ENCODE measurements at places on chromosomes 2 and 18. TPM values are rescaled to one million over a fixed set of nuclear protein-coding genes. Genes with fewer than 3 reads are reported as not detected.

- peak; percentile 16 for DNase-seq
- no peak overlapping the region for H3K27ac ChIP-seq
- no peak overlapping the region for H3K4me3 ChIP-seq
Observed at GRCh38 chr2:74017223-74017622, 32.5 kb downstream of the TET3 start.

DNA sequence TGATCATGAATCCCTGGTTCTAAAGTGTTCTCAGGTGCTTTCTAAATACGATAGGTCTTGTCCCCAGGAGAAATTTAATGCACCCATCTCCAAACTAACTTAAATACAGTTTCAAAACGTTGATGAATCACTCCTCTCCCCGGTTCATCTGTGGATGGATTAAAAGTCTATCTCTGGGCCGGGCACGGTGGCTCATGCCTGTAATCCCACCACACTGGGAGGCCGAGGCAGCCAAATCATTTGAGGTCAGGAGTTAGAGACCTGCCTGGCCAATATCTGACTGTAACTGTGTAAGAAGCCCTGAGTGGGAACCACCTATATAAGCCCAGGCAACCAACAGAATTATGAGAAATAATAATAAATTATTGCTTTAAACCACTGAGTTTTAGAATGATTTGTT, 78.7 kb downstream of the LONRF2 start:
- peaks cover 25% of the 10 kb centered on the region for H3K4me1 ChIP-seq
- no peak for DNase-seq
- H3K27ac ChIP-seq, result no peak overlapping the region
- H3K27me3 ChIP-seq, result peaks cover 20% of the 10 kb centered on the region

The RAB6D gene
- total RNA-seq, result 0.56 TPM

GRCh38 chr2:98546186-98546585, 62.1 kb downstream of the COA5 start:
- DNase-seq, result no peak
- H3K36me3 ChIP-seq, result peaks cover 14% of the 10 kb centered on the region
- H3K27ac ChIP-seq, result no peak overlapping the region
- H3K4me3 ChIP-seq, result no peak overlapping the region

- H3K27me3 ChIP-seq, result no peaks in the 10 kb centered on the region
- H3K4me3 ChIP-seq, result no peak overlapping the region
Observed at GRCh38 chr2:150413366-150413765, 74.1 kb downstream of the RND3 start.

DNA sequence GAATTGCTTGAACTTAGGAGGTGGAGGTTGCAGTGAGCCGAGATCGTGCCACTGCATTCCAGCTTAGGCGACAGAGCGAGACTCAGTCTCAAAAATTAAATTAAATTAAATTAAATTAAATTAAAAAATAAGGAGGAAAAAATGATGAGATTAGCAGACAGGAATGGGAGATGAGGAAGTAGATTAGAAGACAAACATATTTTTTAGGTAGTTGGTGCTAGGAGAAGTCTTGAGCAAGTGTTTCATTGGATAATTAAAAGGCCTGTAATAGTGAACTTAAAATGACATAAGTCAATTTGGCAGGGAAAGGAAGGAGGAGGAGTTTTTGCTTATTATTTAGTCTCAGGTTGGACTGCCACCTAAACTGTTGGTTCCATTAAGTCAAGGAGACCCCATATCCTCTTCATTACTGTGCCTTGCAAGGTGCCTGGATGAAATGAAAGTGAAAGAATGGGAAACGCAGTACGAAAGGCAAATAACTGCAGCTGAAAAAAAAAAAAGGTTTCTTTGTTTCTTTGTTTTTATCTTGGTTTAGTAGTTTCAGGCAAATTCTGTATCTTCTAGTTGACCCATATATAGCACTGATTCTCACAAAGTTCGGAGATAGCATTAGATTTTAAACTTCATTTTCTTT, 162.0 kb downstream of the SLC8A1 start:
- H3K36me3 ChIP-seq, result no peaks in the 10 kb centered on the region
- H3K4me1 ChIP-seq, result peaks cover 11% of the 10 kb centered on the region
- H3K27ac ChIP-seq, result no peak overlapping the region
- no peaks in the 10 kb centered on the region for H3K27me3 ChIP-seq
- DNase-seq, result no peak

- H3K27ac ChIP-seq, result peak overlapping the region; percentile 90
- peak overlapping the region; percentile 92 for H3K4me3 ChIP-seq
- H3K4me1 ChIP-seq, result peaks cover 28% of the 10 kb centered on the region
- no peak for DNase-seq
- H3K27me3 ChIP-seq, result no peaks in the 10 kb centered on the region
- no peaks in the 10 kb centered on the region for H3K36me3 ChIP-seq
Observed at GRCh38 chr2:203327582-203327900, 653 bp upstream of the ABI2 start.

The SDC1 gene
- 164 TPM for total RNA-seq

DNA sequence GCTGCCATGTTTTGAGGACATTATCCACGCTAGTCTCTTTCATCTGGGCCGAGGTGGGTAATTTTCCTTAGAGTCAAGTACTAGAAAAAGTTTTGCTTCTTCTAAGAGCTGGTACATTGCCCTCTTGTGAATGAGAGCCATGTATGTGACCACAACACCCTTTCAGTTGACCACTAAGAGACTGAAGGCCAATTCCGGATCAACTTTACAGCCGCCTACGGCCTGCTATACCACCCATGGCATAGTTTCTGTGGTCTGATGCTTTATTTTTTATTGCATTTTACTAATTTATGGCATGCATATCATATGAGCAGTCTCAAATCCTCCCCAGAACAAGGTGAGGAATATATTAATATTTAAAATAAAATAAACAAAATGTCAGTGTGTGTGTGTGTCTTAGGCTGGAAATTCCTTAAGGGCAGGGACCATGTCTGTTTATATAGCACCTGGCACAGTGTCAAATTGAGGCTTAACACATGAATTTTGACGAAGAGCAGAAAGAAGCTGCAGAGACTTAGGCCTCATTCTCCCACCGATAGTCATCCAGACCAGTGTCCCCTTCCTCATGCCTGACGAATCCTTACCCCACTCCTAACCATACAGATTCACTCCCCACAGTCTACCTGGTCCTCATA, 35.4 kb downstream of the PSD4 start:
- no peak for DNase-seq
- H3K36me3 ChIP-seq, result no peaks in the 10 kb centered on the region
- peaks cover 36% of the 10 kb centered on the region for H3K4me1 ChIP-seq
- no peaks in the 10 kb centered on the region for H3K27me3 ChIP-seq
- no peak overlapping the region for H3K4me3 ChIP-seq
- no peak overlapping the region for H3K27ac ChIP-seq

The GKN2 gene
- not detected for total RNA-seq

GRCh38 chr2:145558617-145559350, 1038.9 kb upstream of the ZEB2 start:
- no peak for DNase-seq
- H3K27ac ChIP-seq, result no peak overlapping the region
- no peaks in the 10 kb centered on the region for H3K36me3 ChIP-seq
- H3K4me1 ChIP-seq, result peaks cover 19% of the 10 kb centered on the region

DNA sequence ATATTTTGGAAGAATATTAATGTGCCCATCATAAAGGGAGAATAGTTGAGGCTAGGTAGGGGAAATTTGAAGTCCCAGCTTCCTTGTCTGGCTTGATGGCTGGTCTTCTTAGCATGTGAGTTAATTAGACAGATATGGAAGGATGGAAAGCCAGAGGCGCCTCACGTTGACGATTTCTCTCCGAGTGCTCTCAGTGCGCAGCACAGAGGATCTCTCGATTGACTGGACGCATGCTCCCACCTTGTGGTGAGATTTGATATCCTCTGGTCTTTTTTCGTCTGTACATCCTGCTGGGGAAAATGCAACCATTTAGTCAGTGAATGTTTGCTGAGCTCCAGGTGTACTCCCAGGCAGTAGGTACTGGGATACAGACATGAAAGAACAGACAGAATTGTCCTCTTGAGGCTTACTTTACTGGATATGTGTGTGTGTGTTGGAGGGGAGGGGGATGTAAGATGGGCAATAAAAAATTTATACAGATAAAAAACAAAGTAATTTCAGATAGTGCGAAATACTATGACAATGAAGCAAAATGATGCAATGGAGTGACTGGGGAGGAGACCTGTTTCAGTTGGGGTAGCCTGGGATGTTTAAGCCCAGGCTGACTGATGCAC, 66.9 kb upstream of the ZNG1B start:
- H3K36me3 ChIP-seq, result no peaks in the 10 kb centered on the region
- H3K4me1 ChIP-seq, result peaks cover 8% of the 10 kb centered on the region
- peaks cover 8% of the 10 kb centered on the region for H3K27me3 ChIP-seq
- H3K27ac ChIP-seq, result peak overlapping the region; percentile 3
- DNase-seq, result no peak

DNA sequence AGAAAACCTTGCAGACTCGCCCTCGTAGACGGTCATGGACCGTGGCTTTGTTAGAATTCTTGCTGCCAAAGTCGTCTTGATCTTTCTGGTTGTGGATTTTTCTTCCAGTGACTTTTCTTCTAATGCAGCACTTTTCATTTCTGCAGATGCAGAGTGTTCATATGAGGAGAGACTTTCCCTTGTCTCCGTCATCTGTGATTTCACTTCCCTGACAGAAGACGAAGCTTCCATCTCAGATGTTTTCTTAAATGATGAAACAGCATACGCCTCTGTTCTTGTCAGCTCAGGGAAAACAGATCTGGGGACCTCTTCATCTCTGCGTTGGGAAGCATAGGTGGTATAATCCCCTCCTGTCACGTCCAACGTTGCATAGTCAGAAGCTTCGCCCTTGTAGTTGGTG, 50.9 kb downstream of the PLEKHA3 start:
- H3K4me3 ChIP-seq, result no peak overlapping the region
- H3K36me3 ChIP-seq, result peaks cover 40% of the 10 kb centered on the region
- no peaks in the 10 kb centered on the region for H3K27me3 ChIP-seq
- DNase-seq, result no peak

- H3K4me3 ChIP-seq, result no peak overlapping the region
- no peaks in the 10 kb centered on the region for H3K27me3 ChIP-seq
- H3K27ac ChIP-seq, result no peak overlapping the region
Observed at GRCh38 chr2:158509928-158510797, 53.4 kb downstream of the PKP4 start.

- H3K4me3 ChIP-seq, result no peak overlapping the region
- H3K27me3 ChIP-seq, result no peaks in the 10 kb centered on the region
- H3K27ac ChIP-seq, result no peak overlapping the region
- peaks cover 3% of the 10 kb centered on the region for H3K36me3 ChIP-seq
- peaks cover 12% of the 10 kb centered on the region for H3K4me1 ChIP-seq
Observed at GRCh38 chr2:694174-694573, 17.0 kb upstream of the TMEM18 start.

DNA sequence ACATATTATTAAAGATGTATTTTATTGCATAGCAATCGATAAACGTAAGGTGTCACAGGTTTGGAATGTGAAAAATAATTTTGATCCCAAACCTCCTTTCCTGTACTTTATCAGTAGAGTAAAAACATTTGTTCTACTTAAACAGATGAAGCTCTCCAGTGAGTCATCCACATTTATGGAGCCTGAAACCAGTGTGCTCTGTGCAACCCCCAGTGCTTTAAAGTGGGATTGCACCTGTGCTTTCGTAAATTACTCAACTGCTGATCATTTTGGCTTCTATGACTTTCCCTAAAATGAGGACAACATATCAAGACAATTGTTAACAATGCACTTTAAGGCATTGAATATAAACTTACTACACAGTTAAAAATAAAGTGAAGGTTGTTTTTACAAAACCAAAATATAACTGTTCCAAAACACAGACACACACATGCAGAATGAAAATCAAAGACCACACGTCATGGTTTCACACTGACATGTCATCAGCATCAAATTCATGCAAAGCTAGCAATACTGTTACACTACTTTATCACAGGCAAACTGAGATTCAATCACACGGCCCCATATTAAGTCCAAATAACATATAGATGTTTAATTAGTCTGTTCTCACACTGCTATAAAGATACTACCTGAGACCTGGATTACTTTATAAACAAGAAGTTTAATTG, 9.7 kb downstream of the TMEM18 start:
- H3K4me1 ChIP-seq, result no peaks in the 10 kb centered on the region
- H3K4me3 ChIP-seq, result no peak overlapping the region
- H3K27me3 ChIP-seq, result peaks cover 3% of the 10 kb centered on the region
- peak; percentile 13 for DNase-seq
- H3K27ac ChIP-seq, result no peak overlapping the region

The WDR35 gene
- 15.0 TPM for total RNA-seq

The HEATR5B gene
- 17.0 TPM for total RNA-seq
